Activated CD4-positive, alpha-beta T cell treated with anti-CD3 and anti-CD28 coated beads for 4 hours (primary cell): ENCODE measurements at places on chromosomes 3 and 15.

DNA sequence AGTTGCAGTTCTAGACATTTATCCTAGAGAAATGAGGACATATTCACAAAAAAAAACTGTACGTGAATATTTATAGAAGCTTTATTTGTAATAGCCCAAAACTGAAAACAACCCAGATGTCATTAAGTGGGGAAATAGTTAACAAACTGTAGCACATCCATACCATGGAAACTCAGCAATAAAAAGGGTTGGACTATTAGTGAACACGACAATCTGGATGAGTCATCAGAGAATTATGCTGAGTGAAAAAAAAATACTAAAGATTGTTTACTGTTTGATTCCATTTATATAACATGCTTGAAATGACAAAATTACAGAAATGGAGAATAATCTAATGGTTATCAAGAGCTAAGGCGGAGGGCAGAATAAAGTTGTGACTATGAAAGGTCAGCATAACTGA lies 59.5 kb downstream of the CPA3 start:
- DNase-seq, result no peak

DNA sequence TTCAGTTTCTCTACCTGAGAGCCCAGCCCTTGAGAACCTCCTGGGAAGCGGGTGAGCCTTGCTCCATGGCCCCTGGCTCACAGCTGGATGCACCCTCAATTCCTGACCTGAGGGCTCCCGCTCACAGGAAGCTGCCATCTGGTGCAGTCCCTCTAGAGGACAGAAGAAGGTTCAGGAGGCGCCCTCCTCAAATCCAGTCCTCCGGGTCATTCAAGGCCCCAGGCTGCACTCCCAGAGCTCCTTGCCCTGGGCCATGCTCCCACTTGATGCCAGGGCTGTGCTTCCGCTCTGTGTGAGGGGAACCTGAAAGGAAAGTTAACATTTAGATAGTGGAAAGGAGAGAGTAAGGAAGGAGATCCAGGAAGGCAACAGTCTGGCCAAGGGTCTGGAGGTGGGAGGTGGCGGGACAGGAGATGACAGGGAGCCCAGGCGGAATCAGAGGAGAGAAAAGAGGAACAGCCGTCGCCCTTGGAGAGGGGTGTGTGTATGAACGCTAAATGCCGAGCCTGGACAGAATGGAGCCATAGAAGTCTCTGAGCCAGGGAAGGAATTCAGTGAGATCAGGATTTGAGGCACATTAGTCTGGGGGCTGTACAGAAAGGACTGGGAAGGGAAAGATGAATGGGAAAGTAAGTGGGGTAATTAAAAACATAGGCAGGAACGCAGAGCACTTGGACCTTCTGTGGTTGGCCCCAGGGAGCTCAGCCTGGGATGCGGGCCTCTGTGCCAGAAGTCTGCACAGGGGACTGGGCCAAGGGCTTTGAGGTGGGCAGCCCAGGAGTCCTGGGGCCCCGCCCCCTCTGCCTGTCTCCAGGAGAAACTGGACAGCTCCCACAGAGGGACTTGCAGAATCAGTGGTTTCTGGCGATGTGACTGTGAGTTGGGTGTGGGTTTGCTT lies 26.1 kb downstream of the TBC1D21 start:
- no peak for DNase-seq

- DNase-seq, result no peak
Observed at GRCh38 chr15:66653852-66654251, 48.2 kb upstream of the SMAD6 start.

DNA sequence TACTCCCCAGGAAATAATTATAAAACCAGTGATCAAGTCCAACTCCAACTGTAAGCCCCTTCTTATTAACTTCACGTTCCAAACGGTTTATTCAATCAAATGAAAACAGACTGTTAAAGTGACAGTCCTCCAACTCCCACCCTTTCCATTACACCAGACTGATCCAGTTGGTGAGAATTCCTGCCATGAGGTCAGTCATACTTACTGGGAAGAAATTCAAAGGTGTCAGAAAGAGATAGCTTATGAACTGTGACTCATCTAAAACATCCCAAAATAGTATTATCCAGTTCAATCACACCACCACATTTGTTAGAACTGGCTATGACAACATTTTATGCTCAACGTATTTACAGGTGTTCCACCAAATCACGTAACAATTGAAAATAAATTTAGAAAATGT lies 19.5 kb downstream of the SMARCC1 start:
- DNase-seq, result no peak

- peak; percentile 62 for DNase-seq
Observed at GRCh38 chr15:41870689-41871081, 23.2 kb downstream of the SPTBN5 start.

DNA sequence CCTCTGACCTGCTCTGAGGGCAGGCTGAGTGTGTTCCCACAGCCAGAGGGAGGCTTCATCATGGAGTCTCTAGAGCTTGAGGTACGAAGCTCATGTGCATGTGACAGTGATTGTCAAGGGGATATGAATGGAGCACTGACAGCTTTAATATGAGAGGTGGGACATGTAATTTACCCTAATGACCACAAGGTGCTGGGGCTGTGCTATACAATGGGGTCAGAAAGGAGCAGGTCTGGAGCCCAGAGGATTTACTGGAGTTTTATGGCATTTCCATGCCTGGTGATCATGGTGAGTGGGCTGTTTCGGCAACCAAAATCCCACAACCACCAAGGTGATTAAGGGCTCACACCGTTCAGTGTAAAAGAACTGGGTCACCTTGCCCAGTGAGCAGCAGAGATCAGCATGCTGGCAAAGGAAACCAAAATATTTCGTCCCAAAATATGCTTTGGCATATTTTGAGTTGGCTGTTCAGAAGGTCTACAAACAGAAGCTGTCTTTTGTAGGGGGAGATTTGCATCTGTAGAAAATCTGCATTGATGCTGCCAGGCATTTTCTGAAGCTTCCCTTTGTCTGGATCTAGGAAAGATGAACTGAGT lies 40.1 kb upstream of the RASGRF1 start:
- DNase-seq, result no peak

DNA sequence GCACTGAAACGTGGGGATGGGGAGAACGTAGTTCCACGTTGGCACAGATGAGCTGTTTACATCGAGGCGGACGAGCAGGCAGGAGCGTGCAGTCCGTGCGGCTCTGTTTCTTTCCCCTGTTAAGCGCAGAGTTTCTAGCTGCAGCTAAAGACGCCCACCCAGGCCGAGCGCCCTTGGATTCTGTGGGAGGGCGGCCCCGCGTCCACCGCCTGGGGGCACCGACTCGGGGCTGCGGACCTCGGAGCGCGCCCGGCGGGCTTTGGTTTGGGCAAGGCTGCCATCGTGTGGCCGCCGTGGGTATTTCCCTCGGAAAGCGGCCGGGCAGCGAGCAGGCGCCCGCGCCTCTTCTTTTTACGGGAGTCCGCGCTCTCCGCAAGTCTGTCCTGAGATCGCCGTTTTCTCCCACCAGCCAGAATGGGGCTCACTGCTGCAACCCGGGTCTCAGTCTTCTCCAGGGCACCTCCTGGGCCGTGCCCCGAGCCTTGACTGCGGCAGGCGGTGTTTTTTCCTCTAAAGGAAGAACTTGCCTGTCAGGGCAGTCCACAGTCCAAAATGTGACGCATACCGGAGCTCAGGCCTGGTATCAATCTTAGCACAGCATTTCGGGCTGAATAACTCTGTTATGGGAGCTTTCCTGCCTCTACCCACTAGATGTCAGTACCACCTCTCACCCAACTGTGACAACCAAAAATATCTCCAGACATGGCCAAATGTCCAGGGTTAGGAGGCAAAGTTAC lies 219.9 kb upstream of the IGF1R start:
- DNase-seq, result peak; percentile 24

DNA sequence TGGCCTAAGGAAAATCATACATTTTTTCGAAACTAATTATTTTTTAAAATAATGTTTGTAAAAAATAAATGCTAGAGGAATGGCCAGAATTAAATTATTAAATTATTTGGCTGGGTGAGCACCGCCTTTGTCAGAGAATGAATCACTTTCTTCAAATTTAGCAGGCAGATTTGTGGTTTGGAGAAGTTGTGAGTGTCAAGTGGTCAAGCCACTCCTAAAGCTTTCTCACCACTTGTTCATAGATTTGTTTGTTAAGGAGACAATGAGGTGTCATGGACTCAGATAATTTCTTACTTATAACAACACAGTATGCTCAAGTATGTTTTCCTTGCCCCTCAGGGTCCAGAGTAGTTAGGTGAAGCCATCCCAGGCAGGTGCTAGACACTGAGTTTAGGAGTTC lies 196.2 kb downstream of the TUSC7 start:
- no peak for DNase-seq

DNA sequence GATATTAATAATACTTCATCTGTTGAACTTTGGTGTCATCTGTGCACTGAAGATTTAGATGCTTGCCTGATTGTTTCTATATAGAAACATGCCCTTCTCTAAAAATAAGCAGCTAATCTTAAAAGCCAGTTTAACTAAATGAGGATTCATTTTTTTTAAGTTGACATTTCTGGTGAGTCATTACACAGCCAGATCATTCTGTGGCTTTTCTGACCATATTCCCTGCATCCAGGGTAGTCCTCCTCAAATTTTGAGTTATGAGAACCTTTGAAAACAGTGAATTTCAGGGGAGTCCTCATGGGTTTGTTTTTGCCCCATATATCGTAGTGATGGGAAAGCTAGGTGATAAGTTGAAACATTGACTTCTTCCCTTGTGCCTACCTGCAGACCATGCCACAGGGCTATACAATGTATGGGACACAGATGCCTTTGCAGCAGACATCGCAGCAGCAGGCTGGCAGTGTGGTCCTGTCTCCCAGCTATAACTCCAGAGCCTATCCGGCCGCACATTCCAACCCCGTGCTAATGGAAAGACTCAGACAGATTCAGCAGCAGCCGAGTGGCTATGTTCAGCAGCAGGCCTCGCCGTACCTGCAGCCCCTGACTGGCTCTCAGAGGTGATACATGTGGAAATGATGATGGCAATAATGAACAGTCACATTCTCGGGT lies 26.5 kb upstream of the P2RY12 start:
- DNase-seq, result no peak

DNA sequence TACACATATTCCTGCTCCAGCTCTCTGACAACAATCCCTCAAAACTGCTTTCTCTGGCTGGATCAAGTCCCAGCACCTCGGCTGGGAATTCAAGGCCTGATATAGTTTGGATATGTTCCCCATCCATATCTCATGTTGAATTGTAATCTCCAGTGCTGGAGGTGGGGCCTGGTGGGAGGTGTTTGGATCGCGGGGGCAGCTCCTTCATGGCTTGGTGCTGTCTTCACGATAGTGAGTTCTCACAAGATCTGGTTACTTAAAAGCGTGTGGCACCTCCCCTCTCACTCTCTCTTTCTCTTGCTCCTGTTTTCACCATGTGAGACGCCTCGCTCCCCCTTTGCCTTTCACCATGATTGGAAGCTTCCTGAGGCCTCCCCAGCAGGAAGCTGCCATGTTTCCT lies 47.4 kb upstream of the SYN2 start:
- no peak for DNase-seq

DNA sequence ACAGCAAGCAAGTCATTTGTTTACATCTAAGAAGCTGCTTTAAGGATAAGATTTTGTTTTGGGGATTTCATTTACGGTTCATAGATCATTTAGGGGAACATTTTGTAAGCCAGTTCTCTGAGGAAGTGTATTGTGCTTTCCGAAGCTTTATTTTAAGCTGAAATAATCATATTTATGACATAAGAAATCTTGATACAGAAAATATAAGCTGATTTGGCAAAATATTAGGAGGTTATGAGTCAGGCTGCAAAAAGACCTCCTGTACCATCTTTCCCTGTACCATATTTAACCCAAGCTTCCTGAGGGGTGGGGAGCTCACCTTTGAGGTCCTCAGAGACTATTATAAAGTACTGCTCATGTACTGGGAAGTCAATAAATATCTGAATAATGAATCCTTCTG lies 8.1 kb upstream of the EIF4E3 start:
- no peak for DNase-seq

GRCh38 chr3:16112910-16113504 lies 61.5 kb upstream of the GALNT15 start:
- no peak for DNase-seq

DNA sequence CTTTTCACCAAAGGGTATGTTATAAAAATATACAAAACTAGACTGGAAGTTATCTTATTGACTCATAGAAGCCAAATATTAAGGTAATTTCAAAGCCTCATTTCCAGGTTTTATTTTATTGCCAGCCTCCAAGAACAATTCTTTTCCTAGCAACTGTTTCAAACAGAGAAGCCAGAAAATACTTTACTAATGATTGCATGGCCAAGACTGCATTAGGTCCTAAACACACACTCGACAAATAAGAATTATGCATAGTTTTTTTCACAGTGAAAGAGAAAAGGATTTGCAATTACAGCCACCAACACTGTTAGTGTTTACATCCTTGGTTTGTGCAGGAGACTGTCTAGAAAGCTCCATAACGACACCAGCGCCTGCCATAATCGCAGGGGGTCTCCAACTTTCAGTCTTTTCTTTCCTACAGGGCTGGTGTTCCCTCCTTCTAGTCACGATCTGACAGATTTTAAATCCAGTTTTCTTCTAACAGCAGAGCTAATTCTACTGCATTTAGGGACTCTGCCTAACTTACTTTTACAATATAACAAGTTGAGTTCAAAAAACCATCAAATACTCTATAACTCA lies 58.1 kb downstream of the CLASP2 start:
- no peak for DNase-seq

- no peak for DNase-seq
Observed at GRCh38 chr15:86871964-86872363, 792.3 kb downstream of the AGBL1 start.

DNA sequence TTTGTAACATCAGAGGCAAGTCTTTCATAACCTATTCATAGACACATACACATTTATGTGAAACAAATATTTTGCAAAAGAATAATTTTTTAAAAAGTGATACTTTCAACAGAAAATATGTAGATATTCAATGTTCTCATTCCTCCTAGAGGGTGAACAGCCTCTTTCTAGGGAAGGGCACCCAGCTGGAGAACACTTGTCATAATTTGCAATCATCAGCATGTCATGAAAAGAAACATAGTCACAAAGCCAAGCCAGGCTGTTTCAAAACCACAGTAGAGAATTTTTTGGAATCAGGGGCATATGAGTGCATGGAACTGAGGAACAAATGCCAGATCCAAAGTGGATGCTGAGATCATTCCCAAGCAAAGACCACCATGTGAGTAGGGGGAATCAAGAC lies 406.9 kb upstream of the ADAMTS9 start:
- no peak for DNase-seq

DNA sequence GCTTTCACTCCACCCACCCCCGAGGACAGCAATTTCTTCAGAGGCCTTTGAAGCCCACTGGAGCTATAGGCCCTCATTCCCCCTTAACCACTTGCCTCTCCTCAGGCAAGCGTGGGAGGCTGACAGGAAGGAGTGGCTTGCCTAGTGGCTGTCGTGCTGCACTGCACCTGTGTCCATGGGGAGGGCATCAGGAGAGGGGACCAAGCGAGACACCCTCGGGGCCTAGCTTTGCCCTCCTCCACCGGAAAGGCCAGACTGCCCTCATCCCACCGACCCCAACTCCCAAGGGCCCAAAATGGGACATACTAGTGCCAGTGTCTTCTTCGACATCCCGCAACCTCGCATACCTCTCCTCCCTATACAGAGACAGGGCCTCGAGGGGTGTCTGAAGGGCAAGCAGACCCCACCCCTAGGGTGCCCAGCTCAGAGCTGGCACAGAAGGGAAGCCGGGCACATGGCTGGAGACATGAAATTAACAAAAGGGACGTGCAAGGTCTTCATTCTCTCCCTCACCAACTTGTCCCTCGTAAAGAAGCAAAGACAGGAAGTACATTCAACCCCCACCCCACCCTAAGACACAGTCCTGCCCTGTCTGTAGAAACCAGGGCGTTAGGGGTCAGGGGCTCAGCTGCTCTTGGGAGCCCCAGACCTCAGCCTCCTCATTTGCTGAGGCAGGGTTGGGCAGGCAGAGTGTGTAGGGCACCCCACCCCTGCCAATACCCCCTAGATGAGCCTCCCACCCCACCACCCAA lies 24.3 kb downstream of the VIPR1 start:
- peak; percentile 54 for DNase-seq

- DNase-seq, result no peak
Observed at GRCh38 chr15:85691350-85692240, 103.1 kb downstream of the KLHL25 start.
